ENCODE measurements at places on chromosomes 1 and 21. TPM values are rescaled to one million over a fixed set of nuclear protein-coding genes. Genes with fewer than 3 reads are reported as not detected.

- no peak overlapping the region for H3K27ac ChIP-seq
- H3K4me1 ChIP-seq, result peaks cover 12% of the 10 kb centered on the region
- DNase-seq, result peak; percentile 25
- H3K4me3 ChIP-seq, result no peak overlapping the region
These were observed 70.8 kb upstream of the TENT5C start for GRCh38 chr1:117534995-117535467.

DNA sequence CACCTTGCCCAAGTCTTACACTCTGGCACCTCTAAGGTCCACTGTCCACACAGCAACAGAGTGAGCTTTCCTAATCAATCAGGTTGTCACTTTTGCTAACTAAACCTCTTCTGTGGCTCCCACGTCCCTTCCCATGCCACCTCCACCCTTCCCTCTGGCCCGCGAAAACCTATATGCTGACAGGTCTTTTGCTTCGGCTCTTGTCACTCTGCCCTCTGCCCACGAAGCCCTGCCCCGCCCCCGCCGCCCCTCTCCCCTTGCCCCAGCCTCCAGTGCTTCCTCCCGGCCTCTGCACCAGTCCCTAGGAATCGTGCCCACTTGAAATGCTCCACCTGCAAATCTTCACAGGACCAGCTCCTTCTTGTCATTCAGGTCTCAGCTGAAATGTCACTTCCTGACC, 8.1 kb downstream of the TP53BP2 start:
- no peak for DNase-seq
- no peak overlapping the region for H3K27ac ChIP-seq
- no peaks in the 10 kb centered on the region for H3K27me3 ChIP-seq
- H3K4me1 ChIP-seq, result peaks cover 25% of the 10 kb centered on the region
- peaks cover 7% of the 10 kb centered on the region for H3K36me3 ChIP-seq
- no peak overlapping the region for H3K4me3 ChIP-seq

Gene HES2
- 0.21 TPM for total RNA-seq

GRCh38 chr1:111656086-111657017, 36.8 kb downstream of the RAP1A start:
- peaks cover 35% of the 10 kb centered on the region for H3K4me1 ChIP-seq
- H3K27ac ChIP-seq, result peak overlapping the region; percentile 44
- no peaks in the 10 kb centered on the region for H3K27me3 ChIP-seq
- no peak for DNase-seq

Data from activated T-helper 2 cell treated with anti-CD3 and anti-CD28 coated beads, Interferon-gamma antibody, Interleukin-2, Interleukin-4, amounts not matched to agents 10 μg/mL and 5 μg/mL and 100 μg/mL, durations not matched to agents 14 hours and 24 hours and 36 hours (primary cell).